ENCODE measurements at places on chromosomes 7 and 10.
A peak's percentile ranks its signal among the peaks of the same experiment; 100 is the strongest.

DNA sequence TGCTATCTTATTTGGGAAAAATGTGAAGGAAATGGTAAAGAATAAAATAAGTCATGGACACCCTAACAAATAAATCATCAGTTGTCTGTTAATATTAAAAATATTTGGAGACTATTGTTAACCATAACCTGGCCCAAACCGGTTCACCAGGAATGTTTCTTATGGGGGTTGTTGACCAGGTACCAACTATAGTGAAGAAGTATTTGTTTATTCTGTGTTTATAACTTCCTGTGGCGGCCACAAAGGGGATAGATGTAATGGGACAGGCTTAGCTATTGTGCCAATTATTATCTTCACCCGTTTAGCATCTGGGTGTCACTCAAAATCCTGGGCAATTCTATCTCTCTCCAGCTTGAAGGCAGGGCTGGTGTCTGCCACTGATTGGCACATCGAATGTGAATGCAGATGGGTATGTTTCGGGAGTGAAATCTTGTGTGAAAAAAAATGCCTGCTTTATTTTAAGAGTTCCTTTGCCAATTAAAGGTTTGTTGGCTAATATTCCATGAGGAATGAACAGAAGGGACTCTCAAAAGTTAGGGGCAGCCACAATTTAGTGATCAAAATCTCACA lies 500.9 kb downstream of the ARL4A start:
- ATAC-seq = no peak

- no peak for ATAC-seq
Observed at GRCh38 chr7:77791336-77791735, 6.9 kb downstream of the TMEM60 start.

- no peak for ATAC-seq
Observed at GRCh38 chr7:79622781-79623180, 169.3 kb upstream of the MAGI2 start.

DNA sequence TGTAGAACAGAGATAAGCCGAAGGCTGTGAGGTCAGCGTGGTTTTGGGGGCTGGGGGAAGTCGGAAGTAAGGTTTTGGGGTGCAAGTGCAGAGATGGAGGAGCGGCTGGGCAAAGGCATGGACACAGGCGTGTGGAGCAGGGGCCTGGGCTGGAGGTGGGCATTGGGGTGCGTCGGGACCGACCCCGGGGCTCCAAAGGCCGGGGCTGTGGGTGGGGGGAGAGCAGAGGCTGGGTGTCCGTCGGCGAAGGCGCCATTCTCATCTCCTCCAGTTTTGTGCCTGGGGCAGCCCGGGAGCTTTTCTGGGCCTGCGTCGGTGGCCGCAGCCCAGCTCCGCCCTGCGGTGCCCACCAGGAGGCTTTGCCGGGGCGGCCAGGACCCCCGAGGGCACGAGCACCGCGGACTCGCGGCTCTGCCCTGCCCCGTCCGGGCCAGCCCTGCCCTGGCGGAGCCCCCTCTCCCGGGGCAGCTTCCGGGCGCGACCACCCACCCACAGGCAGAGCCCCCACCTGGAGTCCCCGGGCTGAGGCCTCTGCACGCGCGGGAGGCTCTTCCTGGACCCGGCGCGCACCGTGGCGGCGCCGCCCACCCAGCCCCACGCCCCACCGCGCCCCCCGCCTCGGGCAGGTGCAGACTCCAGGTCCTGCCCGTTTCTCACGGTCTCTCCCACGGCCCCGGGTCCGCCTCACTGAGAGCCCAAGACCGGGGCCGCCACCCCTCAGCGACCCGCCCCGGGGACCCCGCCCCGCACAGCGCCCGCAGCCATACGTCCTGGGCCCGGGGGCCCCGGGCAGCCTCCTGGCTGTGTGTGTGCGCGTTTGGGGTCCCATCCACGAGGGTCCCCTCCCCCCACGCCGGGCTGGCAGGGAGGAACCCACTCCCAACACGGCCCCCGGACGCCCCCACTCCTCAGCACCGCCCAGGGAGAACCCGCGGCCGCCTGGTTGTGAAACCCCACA lies 7.7 kb upstream of the SCART1 start:
- ATAC-seq = no peak

- no peak for ATAC-seq
Observed at GRCh38 chr10:118031351-118032075, 15.2 kb downstream of the RAB11FIP2 start.

DNA sequence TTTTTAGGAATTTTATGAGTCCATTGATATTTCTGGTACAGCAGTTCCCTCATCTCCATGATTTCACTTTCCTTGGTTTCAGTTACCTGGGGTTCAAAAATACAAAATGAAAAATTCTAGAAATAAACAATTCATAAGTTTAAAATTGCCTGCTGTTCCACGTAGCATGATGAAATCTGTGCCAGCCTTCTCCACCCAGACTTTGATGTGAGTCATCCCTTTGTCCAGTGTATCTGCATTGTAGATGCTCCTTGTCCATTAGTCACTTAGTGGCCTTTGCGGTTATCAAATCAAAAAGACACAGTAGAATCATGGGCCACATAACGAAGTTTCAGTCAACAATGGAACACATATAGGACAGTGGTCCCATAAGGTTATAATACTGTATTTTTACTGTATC lies 286.9 kb downstream of the PTEN start:
- ATAC-seq = peak; percentile 44

DNA sequence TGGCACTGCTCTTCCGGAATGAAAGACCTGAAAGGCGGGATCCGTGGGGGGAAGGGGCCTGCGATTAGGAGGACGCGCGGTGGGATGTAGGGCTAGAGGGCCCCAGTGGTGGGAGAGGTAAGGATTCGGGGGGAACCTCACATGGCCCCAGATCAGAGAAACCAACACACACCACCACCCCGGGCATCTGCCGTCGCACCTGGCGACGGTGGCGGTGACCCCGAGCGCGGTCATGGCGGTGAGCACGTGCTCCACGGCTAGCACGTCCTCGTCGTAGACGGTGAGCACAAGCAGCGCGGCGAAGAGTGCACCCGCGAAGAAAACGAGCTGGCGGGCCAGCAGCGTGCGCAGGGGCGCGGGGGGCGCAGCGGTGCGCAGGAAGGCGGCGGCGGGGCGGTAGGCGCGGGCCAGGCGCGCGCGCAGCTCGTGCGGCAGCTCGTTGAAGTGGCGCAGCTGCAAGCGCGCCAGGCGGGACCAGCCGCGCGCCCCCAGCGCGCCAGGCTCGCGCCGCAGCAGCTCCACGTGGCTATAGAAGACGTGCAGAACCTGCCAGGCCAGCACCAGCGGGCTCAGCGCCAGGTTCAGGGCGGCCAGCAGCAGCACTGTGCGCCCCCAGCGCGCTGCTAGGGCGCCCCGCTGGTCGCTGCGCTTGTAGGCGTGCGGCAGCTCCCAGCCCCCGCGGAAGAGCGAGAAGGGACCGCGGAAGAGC lies 5.7 kb downstream of the ATG9B start:
- peak; percentile 67 for ATAC-seq

GRCh38 chr7:111104710-111105109 lies 13.8 kb downstream of the LRRN3 start:
- no peak for ATAC-seq

DNA sequence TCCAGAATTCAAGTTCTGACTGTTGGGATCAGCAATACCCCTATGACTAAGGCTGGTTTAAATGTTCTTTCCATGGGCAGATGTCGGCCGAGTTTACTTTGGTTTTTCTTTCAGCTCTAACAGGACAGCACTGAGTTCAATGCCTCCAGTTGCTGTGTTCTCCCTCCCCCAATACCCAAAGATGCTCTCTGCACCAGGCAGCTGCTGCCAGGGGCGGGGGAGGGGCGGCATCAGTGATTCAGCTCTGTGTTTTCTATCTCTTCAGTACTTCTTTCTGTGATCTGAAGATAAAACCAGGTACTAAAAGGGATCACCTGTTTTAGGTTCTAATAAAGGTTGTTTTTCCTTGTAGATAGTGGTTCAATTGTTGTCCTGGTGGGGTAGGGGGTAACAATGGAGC lies 576.7 kb upstream of the POT1 start:
- ATAC-seq = no peak

GRCh38 chr7:17948526-17949238 lies 8.4 kb upstream of the SNX13 start:
- no peak for ATAC-seq

DNA sequence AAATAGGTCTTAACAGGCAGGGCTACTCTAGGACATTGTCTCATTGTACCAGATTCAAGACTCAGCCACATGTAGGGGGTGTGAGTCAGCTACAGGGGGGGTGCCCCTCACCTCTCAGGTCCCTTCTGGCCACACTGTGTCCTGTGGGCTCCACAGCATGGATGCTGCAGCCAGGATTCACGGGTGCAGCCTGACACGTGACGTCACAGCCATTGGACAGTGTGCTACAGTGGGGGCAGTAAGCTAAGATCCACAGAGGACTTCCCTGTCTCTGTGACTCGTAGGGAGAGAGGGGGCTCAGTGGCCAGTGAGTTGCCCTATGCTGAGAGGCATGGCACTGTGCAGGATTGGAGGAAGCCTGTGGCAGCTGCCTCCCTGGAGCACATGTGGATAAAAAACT lies 77.9 kb downstream of the TMEM178B start:
- peak; percentile 65 for ATAC-seq

GRCh38 chr7:815284-816216 lies 16.7 kb upstream of the SUN1 start:
- ATAC-seq = no peak

GRCh38 chr7:108002726-108003598 lies at the start of gene LAMB1:
LAMB1 (minus strand) TSS chr7:108003161; CDS start chr7:108002885, 276 bp downstream.
- peak; percentile 64 for ATAC-seq

- peak; percentile 30 for ATAC-seq
Observed at GRCh38 chr10:110841767-110842267, 29.9 kb upstream of the PDCD4 start.

- no peak for ATAC-seq
Observed at GRCh38 chr10:30387646-30388243, 38.7 kb upstream of the MTPAP start.

DNA sequence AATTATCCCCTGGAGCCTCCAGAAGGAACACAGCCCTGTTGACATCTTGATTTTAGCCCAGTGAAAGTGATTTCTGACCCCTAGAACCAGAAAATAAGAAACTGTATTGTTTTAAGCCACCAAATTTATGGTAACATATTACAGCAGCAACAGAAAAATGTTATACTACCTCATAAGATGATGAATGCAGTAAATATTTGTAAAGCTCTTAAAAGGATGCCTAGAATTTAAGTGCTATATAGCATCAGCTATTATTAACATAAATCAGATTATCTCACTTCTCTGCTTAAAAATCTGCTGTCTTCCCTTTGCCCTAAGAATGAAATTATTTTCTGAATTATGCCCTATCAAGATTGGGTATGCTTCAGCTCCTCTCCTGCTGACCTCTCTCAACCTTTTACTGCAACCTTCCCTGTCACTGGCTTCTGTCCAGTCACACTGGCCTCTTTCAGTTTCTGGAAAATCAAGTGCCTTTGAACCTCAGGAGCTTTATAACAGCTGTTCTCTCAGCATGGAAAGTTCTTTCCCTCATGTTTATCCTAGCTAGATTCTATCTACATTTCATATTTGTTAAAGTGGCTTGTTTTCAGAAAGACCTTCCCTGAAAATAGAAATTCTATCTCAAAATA lies 78.9 kb downstream of the GPR37 start:
- ATAC-seq = no peak

GRCh38 chr10:63320683-63321082 lies 145.1 kb downstream of the JMJD1C start:
- no peak for ATAC-seq

GRCh38 chr7:42046483-42046882 lies 190.5 kb downstream of the GLI3 start:
- ATAC-seq = no peak

- no peak for ATAC-seq
Observed at GRCh38 chr7:47361746-47362215, 220.1 kb downstream of the TNS3 start.

GRCh38 chr10:62038609-62039190 lies 137.2 kb downstream of the ARID5B start:
- peak; percentile 63 for ATAC-seq

GRCh38 chr10:80141696-80142460 lies 9.3 kb downstream of the PLAC9 start:
- no peak for ATAC-seq

GRCh38 chr10:99555371-99555770 lies 22.6 kb downstream of the NKX2-3 start:
- ATAC-seq = no peak

DNA sequence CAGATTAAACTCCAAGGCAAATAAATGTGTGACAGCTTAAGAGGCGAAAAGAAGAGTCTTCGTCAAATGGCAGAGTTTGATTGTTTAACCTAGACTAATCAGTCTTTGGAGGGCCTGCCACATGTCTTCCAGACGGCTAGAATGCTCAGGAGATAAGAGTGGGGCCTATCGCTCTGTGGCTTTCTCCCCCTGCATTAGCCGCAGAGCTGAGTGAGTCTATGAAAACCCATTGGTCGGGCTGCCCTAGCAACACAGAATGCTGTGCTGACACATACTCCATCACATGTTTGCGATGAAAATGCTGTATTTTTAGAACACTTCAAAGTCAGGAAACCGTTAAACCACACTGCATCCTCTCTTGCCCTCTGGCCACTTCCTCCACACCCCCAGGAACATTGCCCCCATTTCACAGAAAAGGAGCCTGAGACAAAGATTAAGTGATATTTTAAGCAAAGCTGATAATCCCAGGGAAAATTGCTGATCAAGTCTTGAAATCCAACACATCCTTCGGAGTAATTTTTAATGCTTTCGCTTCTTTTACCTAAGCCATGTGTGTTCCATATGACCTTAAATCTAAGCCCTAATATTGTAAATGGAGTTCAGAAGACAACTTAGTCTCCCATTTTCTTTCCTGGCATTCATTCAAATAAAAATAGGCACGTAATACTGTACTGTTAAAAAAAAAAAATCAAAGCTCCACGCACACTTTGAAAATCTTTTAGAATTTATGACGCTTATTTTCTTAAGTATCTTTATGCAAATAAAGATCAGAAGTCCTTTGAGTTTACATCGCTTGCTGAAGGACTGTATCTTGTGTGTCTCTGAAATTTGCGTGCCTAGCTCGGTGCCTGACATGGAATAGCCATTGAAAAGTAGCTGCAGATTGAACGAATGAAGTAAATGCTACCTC lies 161.2 kb downstream of the CELF2 start:
- no peak for ATAC-seq

- no peak for ATAC-seq
Observed at GRCh38 chr10:66654861-66655260, 271.0 kb upstream of the LRRTM3 start.

- ATAC-seq = no peak
Observed at GRCh38 chr10:35822316-35822715, 180.2 kb upstream of the FZD8 start.

DNA sequence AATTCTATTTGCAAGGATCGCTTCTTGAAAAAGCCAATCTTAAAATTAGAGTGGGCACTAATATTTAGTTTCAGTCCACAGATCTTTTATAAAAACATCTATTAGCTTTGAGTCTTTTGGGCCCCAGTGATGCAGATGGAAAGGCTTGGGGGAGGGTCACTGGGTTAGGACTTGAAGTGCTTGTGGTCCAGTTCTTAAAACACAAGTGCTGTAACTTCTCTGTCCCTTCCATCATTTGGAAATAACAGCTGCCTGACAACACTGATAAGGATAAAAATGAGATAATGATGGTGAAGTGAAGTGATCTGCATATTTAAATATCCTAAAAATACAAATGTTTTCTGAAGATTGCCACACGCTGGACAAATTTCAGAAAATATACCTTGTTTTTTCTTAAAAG lies 37.1 kb upstream of the ZRANB1 start:
- ATAC-seq = no peak
